ENCODE measurements at places on chromosomes 12 and 14. TPM values are rescaled to one million over a fixed set of nuclear protein-coding genes. Genes with fewer than 3 reads are reported as not detected.

GRCh38 chr12:46778415-46778814 lies 47.4 kb downstream of the SLC38A4 start:
- DNase-seq: no peak

Gene TAS2R42
- not detected for total RNA-seq

DNA sequence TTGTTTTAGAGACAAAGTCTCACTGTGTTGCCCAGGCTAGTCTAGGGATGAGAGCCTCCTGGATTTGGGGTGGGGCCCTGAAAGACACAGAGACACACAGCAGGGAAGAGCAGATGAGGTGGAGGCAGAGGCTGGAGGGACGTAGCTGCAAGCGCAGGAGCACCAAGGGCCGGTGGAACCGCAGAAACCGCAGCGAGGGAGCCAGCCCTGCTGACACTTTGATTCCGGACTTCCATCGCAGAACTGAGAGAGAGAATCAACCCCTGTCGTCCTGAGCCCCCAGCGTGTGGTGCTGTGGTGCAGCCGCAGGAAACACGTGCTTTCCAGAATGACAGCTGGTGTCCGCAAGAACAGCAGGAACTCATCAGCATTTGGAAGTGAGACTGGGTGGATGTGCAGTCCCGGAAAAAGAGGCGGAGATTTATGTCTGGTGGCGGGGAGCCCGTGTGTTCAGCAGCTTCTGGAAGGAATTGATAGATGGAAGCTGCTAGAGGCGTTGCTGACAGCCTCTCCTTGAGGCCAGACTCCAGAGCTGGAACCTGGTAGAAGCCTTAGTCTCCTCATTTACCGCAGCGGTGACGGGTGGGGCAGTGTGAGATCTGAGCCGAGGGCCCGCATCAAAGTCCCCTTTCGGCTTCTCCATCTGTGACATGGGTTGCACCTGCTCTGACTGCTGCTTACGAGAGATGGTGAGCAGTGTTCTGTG lies 21.9 kb upstream of the KLC1 start:
- DNase-seq: peak; percentile 66

DNA sequence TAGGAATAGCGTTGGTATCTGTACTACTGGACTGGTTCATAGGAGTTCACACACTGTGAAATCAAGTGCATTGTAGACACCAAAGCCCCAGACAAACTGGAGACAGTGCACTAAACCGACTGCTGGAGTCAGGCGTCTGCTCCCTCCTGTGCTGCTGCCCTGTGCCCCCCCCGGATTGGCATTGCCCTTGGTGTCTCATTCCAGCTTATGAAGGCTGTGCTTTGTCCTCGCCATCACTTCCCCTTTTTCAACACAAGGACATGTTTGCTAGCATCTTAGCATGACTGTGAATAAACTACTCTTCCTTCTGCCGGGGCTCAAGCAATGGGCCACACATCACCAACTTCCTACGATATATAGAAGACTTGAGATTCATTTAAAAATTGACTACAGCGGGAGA lies 84.0 kb downstream of the TMCC3 start:
- no peak for DNase-seq

GRCh38 chr14:103562179-103562428 lies 353 bp downstream of the BAG5 start:
- no peak for DNase-seq

DNA sequence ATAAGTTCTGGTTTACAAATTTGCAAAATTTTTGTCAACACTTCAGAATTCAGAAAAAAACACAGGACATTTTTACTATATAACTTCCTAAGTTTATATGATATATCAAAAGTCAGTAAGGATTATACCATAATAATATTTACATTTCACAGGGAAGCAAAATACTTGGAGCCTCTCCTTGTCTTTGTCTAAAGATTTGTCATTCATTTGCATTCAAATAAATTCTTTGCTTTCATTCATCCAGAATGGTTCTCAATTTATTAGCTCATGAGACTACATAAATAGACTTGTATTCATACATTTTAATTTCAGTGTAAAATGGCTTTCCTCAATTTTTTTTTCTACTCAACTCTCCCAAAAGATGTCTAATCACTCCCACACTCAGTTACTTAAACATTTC lies 96.4 kb downstream of the SLC38A6 start:
- no peak for DNase-seq

Gene RERG
- total RNA-seq: 5.3 TPM

DNA sequence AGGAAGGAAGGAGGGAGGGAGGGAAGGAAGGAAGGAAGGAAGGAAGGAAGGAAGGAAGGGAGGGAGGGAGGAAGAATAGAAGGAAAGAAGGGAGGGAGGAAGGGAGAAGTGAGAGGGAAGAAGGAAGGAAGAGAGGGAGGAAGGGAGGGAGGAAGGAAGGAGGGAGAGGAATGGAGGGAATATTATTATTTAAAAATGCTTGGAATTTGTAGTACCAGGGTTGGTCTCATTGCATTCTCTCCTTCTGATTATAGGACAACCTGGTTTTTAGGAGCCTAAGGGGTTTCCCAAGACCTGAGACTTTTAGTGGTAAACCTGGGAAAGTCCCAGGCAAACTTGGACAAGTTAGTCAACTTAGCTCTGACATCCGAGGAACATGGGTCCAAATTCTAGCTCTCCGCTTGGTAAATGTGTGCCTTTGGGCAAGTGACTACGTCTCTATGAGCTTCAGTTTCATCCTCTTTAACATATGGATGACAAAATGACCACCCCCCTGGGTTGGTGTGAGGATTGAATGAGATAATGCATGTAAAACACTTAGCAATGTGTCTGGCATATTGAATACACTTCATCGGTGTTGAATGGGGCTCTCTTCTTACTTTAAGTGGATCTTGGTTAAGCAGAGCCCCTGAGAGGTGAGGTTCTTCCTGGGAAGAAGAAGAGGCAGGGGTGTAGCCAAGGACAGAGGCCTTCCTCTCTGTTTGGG lies 690.7 kb upstream of the TBX3 start:
- no peak for DNase-seq

Gene OTX2
- not detected for total RNA-seq

GRCh38 chr14:95056476-95056875 lies 100.9 kb downstream of the DICER1 start:
- no peak for DNase-seq

- DNase-seq: no peak
Measured at GRCh38 chr12:96375841-96376604, 24.2 kb downstream of the CDK17 start.

Gene HEATR5A
- 15.2 TPM for total RNA-seq
